ENCODE measurements at places on chromosomes 5 and 9.

DNA sequence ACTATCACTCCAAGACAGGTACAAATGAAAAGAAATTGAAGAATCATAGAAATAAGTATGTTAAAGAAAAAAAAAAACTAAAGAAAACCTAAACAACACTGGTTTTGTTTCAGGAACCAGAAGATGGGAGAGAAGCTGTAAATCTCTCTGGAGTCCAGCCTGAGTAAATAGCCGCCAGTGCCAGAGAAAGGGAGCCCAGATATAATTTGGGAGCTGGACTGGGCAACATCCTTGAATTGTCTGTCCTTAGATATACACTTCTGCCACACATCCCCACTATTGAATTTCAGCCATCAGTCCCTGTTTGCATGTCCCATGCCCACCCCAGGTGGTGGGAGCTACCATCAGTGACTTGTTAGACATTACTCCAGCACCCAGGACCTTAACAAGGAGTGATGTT is 979.6 kb downstream of the DTWD2 start:
- DNase-seq, result no peak

DNA sequence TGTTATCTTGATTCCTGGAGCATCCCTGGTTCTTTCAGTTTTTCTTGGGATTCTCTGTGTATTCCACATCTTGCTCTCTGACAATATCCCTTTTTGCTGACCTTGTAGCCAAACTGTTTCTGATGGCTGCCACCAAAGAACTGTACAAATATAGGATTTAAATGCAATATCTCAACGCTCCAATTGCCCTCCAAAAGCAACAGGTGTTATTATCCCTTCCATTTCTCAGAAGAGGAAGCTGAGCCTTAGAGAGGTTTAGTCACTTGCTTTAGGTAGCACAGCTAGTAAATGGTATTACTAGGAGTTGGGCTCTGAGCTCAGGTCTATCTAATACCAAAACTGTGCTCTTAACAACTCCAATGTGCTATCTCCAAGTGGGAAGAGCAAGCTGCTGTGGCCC is 24.2 kb upstream of the HAND1 start:
- no peak for DNase-seq

DNA sequence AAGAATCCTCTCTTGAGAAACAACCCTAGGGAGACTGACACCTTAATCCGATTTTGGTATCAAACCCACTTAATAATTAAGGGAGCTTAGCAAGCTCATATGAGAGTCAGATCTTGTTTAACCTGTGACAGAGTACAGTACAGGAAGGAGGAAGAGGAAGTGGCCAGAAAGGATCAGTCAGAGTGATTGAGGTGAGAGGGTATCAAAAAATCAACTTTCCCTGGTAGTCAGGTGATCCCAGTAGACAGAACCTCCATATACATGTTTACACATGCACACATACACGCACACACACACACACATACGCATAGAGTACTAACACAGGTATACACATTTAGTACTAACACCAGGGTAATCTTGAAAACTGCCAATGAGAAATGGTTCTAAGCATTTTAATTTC is 56.8 kb downstream of the GLIS3 start:
- no peak for DNase-seq

DNA sequence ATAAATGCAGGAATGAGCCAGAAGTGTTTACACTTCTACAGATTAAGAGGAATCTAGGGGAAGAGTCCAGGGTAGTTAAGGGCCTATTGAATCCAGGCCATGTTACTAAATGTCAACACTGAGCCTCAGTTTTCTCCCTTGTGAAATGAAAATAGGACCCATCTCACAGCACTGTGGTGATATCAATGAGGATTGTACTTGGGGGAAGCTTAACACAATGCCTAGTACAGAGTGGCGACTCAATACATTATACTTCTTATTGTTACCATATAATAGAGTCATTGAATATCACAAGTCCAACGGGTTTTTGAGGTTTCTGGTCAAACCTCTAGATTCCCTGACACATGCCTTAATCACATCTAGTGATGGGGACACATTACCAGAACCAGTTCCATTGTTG is 4.6 kb downstream of the TRUB2 start:
- DNase-seq, result no peak

DNA sequence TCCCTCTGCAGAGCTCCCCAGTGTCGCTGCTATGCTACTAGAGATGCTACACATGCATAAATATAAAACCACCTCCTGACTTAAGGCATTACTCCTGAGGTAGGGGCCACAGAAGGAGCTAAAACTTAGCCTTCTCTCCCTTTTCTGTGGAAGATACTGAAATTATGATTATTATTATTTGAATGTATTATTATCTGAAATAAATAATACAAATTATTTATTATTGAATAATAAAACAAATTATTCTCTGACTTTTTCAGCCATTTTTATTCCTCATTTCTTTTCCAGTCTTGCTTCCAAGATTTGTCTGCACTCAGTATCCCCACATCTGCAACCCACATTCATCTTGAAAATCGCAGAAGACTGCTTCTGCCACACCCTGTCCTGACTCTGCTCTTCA is 414.9 kb upstream of the ACO1 start:
- DNase-seq, result no peak

DNA sequence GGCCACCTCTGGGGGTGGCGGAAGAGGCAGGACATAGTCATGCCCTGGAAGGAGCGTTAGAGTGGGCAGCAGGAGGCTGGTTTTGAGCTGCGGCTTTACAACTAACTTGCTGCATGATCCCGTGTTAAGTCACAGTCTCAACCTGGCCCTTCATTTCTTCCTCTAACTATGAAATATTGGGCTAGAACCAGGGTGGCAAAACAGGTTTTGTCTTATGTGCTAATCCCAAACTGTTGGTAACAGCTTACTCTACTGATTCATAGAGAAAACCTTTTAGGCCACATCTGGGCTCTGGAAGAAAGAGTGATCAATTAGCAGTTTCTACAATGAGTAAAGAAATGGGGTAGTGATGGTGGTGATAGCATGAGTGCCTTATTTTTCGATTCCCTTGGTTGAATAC is 74.1 kb upstream of the CLINT1 start:
- no peak for DNase-seq

DNA sequence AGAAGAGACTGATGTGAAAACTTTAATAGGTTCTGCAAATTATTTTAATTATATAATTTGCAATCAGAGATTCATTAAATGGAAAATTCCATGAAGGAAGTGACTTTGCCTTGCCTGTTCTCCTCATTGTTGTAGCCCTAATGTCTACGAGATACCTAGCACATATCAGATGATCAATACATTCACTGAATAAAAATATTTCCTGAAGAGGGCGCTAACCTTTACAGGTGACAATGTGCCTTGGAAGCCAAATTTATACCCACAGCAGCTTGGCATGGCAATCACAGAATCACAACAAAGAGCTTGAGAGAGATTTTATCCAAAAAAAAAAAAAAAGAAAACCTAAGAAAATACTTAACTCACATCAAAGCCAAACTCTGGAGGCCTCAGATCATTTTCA is 17.4 kb downstream of the HAUS6 start:
- DNase-seq, result no peak

- no peak for DNase-seq
Observed at GRCh38 chr9:26261503-26262330, 583.5 kb upstream of the TUSC1 start.

GRCh38 chr9:109941771-109942170 is 161.8 kb downstream of the PALM2AKAP2 start:
- DNase-seq, result no peak

DNA sequence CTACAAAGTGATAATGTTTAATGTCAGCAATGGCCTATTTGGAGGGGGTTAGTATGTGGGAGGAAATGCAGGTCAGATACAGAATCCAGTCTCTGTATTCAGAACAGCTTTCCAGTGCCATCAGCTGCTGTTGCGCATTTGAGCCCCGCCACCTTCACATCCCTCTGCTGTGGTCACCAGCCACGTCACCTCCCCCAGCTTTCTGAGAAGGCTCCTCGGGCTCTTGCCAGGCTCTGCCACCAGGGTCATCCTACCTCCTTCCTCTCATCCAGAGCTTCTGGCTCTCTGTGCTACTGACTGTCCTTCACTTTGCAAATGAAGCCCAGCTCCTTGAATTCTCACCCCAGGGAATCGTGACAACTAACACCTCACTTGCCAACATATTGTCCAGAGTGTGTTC is 138.8 kb downstream of the PIK3R1 start:
- DNase-seq, result no peak

DNA sequence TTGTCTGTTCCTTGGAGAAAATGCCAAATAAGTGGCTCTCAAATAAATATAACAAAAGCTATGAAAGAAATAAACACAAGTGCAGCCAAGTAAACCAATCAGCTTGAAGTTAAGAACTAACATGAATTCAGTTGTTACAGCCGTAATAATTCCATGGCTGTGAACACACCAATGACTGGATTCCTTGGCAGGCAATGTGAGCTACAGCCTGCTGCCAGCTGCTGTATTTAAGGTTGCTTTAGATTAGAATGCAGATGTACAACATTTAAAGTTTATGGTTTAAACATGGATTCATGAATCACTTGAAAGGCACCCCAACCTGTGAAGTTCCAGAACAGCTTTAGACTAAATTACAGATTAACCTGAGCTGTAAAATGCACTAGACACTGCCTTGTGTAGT is 626.4 kb upstream of the SEMA6A start:
- DNase-seq, result no peak

DNA sequence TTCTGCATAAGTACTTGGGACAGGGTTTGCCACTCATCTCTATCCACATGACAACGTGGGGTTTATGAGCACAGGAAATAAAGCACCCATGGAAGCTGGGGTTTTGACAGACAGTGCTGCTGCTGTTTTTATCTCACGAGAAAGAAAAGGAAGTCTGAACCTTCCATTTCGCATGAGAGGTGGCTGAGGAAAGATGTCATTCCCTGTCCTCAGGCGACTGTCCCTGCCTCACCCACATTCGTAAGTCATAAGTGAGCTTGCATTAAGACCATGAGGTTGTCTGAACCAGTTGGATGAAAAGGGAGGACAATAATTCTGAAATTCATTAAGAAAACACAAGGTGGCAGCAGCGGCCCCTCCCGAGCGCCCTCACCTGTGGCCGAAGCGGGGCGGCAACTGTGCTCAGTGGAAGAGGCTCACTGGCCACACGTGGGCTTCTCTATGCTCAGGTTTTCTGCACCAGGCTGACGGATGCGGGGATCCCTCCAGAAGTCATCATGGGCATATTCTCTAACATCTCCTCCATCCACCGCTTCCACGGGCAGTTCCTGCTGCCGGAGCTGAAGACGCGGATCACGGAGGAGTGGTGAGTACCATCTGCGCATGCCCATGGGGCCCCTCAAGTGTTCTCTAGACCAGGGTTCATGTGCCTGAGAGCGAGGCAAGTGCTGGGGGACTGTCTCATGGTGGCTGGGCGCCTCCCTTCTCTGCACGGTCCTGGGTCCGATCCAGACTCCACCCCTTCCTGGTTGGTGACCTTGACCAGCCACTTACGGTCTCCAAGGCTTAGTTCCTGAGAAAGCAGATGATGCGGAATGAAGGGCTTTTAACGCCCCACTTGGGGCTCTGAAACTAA is 54.7 kb upstream of the SUSD3 start:
- DNase-seq, result peak; percentile 31

DNA sequence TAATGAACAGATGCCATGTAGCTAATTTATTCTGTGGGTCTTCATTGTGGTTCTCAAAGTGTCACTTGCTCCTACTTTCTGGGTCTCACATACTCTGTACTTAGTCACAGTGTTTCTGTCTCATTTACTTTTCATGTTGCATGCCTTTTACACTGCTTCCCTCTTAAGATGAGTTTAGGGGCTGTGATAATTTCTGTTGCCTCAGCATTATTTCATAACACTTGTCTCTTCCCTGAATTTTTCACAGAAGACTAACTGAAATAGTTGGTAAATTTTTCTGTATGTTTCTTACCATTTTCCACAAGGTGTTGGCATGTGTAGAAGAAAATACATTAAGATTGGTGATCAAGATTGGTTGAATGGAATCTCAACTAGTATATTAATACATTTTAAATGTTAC is 59.6 kb downstream of the DENND4C start:
- no peak for DNase-seq

DNA sequence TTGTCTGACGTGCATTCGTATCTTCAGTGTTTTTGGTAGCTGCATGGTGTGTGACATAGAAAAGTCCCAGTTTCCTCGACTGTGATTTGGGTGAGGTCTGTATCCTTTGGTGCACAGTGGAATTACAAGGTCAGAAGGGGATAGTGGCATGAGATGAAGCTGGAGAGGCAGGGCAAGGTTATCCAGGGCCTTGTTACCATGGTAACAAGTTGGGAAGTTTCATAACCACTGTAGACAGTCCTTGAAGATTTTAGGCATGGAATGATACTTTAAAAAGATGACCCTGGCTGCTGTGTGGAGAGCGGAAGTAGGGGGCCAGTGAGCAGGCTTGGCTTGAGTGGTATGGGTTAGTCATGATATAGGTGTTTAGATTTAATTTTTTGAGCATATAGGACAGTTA is 11.9 kb downstream of the EHMT1 start:
- DNase-seq, result no peak

GRCh38 chr5:146589028-146589345 is 73.0 kb upstream of the GPR151 start:
- DNase-seq, result no peak

GRCh38 chr9:88007291-88007650 is 32.9 kb upstream of the CDK20 start:
- no peak for DNase-seq

- DNase-seq, result no peak
Observed at GRCh38 chr9:99058964-99059921, 45.7 kb upstream of the TGFBR1 start.

DNA sequence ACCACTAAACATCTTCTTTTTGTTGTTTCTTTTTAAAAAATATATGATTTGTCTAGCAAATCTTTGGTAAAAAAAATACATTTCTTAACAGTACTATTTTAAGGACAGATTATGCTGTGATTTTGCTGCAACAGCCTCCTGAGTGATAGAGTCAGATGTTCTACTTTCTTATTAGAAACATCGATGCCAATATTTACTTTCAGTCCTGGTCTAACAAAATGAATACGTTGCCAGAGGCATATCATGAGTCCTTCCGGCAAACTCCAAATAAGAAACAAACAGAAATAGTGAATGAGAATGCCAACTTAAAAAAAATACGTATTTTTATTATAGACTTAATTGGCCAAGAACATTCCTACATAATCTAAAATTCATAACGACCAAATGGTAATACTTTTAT is 371.5 kb downstream of the ADGRV1 start:
- DNase-seq, result no peak

GRCh38 chr5:119360905-119361593 is 5.2 kb downstream of the TNFAIP8 start:
- DNase-seq, result no peak

GRCh38 chr9:102995033-102995432 is at the start of gene CYLC2:
Gene CYLC2 (plus strand): TSS chr9:102995333. CDS start chr9:102995381, 48 bp downstream.
- no peak for DNase-seq

DNA sequence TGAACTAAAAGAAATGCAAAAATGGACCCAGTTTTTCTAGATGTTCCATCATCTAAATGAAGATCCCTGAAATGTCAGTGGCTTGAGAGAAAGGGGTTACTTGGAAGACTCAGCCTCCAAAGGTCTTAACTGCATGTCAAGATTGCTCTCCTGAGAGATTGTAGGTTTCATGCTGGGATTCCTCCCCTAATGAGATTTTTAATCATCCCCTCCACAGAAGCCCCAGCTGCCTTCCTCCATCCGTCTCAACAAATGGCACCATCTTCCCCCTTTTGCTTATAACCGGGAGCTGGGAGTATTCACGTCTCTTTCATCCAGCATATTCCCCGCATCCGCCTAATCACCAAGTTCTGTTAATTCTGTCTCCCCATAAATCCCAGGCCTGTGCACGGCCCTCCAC is 104.5 kb downstream of the NSG2 start:
- no peak for DNase-seq

GRCh38 chr9:79700607-79701360 is 129.0 kb downstream of the TLE4 start:
- DNase-seq, result no peak

GRCh38 chr5:10601246-10602030 is 37.6 kb downstream of the ANKRD33B start:
- DNase-seq, result no peak

GRCh38 chr5:68419637-68420452 is 204.3 kb downstream of the PIK3R1 start:
- DNase-seq, result no peak
